ENCODE measurements at places on chromosomes 1 and 21.
A peak's percentile ranks its signal among the peaks of the same experiment; 100 is the strongest.

DNA sequence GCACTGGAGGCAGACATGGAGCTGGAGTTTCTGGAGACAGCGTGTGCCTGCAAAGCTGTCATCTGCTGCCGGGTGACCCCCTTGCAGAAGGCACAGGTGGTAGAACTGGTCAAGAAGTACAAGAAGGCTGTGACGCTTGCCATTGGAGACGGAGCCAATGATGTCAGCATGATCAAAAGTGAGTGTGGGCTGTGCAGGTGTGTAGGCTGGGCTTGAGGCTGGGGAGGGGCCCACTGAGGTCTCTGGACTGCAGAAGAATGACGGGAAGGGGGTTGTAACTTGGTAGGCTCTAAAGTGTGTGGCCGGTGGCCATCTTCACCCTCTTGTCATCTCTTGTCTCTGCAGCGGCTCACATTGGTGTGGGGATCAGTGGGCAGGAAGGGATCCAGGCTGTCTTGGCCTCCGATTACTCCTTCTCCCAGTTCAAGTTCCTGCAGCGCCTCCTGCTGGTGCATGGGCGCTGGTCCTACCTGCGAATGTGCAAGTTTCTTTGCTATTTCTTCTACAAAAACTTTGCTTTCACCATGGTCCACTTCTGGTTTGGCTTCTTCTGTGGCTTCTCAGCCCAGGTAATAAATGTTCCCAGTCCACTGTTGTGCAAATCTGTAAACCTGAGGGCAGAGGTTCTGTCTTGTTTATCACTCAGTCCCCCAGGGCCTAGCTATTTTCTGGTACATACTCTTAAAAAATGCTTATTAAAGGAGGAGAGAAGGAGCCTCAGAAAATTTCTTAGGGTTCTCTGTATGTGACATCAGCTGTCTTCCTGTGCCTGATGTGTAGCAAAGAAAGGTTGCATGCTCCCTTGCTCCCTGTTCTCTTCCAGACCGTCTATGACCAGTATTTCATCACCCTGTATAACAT, 19.9 kb downstream of the ATP8B2 start:
- peak; percentile 70 for DNase-seq

DNA sequence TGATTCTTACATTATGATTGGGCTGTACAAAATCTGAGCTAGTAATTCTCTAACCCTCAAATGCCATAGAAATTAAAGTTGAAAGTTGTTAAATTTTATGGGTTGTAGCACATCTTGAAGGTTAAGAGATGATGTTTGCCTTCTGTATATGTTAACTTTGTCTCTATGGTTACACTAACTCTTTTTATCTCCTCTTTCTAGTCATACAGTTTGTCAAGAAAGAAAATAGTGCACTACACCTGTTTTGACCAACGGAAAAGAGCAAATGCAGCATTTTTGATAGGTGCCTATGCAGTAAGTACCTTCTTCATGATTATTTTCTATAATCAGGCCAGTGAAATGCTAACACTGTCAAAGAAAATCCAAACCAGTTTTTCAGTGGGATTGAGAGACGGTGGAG, 38.2 kb downstream of the CDC14A start:
- no peak for DNase-seq

GRCh38 chr1:46301406-46301807, 2.0 kb downstream of the LRRC41 start:
- no peak for DNase-seq

DNA sequence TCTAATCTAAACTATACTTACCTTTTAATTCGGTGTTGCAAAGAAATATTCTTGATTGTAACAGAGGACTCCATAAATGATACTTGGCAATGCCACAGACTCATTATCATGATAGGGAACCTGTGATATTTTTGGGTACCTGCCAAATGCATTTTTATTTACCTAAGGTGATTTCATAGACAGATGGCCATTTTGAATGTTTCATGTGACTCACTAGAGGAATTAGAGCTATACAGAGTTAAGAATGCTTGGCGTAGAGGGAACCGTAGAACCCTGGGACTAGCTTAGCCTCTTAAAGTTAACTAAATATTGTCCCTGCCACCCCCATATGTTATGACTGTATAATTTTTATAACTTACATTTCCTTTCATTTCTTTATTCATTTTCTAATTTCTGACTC, 136.1 kb downstream of the DISP1 start:
- no peak for DNase-seq

DNA sequence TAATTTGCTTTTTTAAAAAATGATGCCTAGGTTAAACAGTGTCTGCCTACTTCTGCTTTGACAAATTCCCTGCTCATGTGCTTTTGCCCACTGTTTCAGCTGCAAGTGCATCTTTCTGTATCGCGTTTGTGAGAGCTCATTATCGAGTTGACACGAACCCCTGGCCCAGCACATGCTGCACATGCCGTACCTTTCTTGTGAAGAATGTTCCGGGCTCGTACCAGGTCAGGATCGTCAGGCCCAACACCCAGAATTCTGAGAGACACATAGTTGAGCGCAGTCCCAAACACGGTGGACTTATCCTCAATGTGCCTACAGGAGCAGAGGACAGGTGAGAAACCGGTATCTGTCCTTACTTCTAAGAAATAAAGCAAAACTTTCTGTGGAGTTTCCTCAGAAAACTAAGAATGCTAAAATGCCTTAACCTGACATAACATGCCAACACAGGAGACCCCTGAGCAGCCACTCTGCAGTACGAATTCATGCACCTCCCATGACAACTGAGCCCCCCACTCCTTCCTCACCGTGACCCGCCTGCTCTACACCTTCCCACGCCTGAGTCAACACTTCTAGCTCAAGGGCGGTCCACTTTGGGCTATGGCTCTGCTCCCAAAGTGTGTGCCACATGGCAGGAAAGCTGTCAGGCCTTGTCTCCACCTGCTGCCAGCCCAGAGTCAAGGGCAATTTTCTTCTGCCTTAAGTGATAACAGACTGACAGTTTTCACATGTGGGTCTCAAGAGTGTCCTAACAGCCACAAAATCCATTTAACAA, 6.7 kb downstream of the LSS start:
- no peak for DNase-seq

All from stimulated activated CD4-positive, alpha-beta T cell treated with anti-CD3 and anti-CD28 coated beads, Interleukin-1b, Interleukin-23, amount 100 ng/mL, for 24 hours (primary cell).